Smooth muscle cell of trachea (primary cell): ENCODE measurements at places on chromosomes 12 and 14. TPM values are rescaled to one million over a fixed set of nuclear protein-coding genes. Genes with fewer than 3 reads are reported as not detected.

HSP90B1 gene
- 492 and 1,200 TPM in 2 replicates for total RNA-seq

CAMKK2 gene
- 20.1 and 25.0 TPM in 2 replicates for total RNA-seq

CLEC14A gene
- 2.2 and 15.9 TPM in 2 replicates for total RNA-seq

JPH4 gene
- total RNA-seq, result not detected in 2 replicates

MGP gene
- total RNA-seq, result 3.5 and 4.1 TPM in 2 replicates

INHBC gene
- total RNA-seq, result not detected in 2 replicates

RGS6 gene
- total RNA-seq, result not detected in 2 replicates

TAS2R8 gene
- total RNA-seq, result 0.29 TPM in 1 of 2 replicates, not detected in the other

TMCC3 gene
- 0.73 and 0.83 TPM in 2 replicates for total RNA-seq

MMP17 gene
- total RNA-seq, result 11.2 and 26.1 TPM in 2 replicates

ADGRD1 gene
- total RNA-seq, result 1.9 and 17.4 TPM in 2 replicates

CLEC4A gene
- 0.87 and 2.2 TPM in 2 replicates for total RNA-seq

CLEC6A gene
- total RNA-seq, result not detected in 2 replicates

MYH6 gene
- not detected in 2 replicates for total RNA-seq

FAM186B gene
- total RNA-seq, result 0.29 and 0.99 TPM in 2 replicates

HOXC12 gene
- total RNA-seq, result not detected in 2 replicates

PLEKHG7 gene
- not detected in 2 replicates for total RNA-seq

CFAP251 gene
- total RNA-seq, result 1.6 and 4.8 TPM in 2 replicates

IGF1 gene
- under 0.01 and 0.83 TPM in 2 replicates for total RNA-seq

SPRYD3 gene
- 20.2 and 28.4 TPM in 2 replicates for total RNA-seq

PWP1 gene
- total RNA-seq, result 69.0 and 122 TPM in 2 replicates

PTHLH gene
- 0.83 and 1.9 TPM in 2 replicates for total RNA-seq

LMO3 gene
- 0.58 and 2.0 TPM in 2 replicates for total RNA-seq

SPRING1 gene
- total RNA-seq, result 20.2 and 37.5 TPM in 2 replicates

KANSL2 gene
- total RNA-seq, result 45.1 and 50.1 TPM in 2 replicates

GPR84 gene
- not detected in 2 replicates for total RNA-seq

RNASE3 gene
- total RNA-seq, result not detected in 2 replicates

PRR4 gene
- total RNA-seq, result 0.73 and 3.0 TPM in 2 replicates

CAPRIN2 gene
- 31.3 and 33.4 TPM in 2 replicates for total RNA-seq

SERPINA10 gene
- total RNA-seq, result 0.17 TPM in 1 of 2 replicates, not detected in the other

BMAL2 gene
- total RNA-seq, result 28.8 and 71.3 TPM in 2 replicates

AMHR2 gene
- total RNA-seq, result not detected in 2 replicates

GDF11 gene
- 10.2 and 18.4 TPM in 2 replicates for total RNA-seq
